Activated T-cell treated with anti-CD3 and anti-CD28 coated beads, Interleukin-2, amount 50 U/mL, for 24 hours (primary cell): ENCODE measurements at places on chromosomes 1 and 21.

- DNase-seq: no peak
Observed at GRCh38 chr1:107530543-107530942, 389.7 kb downstream of the NTNG1 start.

DNA sequence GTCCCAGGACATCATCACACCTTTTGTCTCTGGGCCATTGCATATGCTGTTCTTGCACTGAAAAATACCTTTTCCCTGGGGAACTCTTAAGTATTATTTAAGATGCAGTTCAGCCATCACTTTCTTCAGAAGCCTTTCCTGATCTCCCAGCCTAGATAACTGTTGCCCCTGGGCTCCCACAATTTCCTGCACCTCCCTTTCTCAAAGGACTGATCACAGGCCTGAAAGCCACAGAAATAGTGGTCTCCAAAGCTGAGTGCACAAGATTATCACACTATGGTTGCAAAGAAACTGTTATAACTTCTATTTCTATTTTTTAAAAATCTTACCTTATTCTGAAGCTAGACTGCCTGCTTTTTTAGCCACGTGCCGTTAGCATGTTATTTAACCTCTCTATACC, 2.8 kb upstream of the ZSCAN20 start:
- no peak for DNase-seq

DNA sequence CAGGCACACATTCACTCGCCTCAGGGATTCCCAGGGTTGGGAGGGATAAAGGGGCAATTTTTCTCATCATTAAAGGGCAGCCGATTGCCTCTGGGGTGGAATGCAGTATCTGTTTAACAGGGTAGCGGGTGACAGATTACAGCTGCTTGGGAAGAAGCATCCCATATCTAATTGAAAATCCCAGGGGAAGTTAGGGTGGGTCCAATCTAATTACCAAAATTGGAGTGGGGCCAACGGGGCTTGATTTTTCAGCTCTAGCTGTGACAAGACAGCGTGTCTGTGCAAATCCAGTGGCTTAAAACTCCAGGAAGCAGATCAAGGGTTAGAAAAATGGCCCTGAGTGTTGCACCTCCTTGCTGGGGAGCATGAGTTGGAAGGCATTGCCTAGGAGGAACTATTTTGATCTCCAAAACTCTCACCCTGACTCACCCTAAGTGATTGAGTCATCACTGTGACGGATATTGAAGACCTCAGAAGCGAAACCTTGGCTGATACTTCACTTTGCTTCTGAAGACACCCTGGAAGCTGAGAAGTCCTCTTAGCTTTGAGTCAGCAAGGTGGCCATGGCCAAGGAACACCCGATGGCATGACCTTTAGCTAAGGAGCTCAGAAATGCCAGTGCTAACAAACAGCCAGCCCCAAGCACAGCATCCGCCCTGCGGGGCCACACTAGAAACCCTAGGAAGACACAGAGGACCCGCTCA, 46.0 kb downstream of the GRHL3 start:
- peak; percentile 57 for DNase-seq

GRCh38 chr1:230163205-230163604, 96.2 kb downstream of the GALNT2 start:
- no peak for DNase-seq

GRCh38 chr1:217661407-217661806, 30.3 kb downstream of the SPATA17 start:
- no peak for DNase-seq
